ENCODE measurements at places on chromosomes 3 and 15. TPM values are rescaled to one million over a fixed set of nuclear protein-coding genes. Genes with fewer than 3 reads are reported as not detected.

- H3K36me3 ChIP-seq = no peaks in the 10 kb centered on the region
- H3K27me3 ChIP-seq = no peaks in the 10 kb centered on the region
- peaks cover 11% of the 10 kb centered on the region for H3K4me1 ChIP-seq
Observed at GRCh38 chr3:48215466-48215865, 7.8 kb upstream of the CAMP start.

DNA sequence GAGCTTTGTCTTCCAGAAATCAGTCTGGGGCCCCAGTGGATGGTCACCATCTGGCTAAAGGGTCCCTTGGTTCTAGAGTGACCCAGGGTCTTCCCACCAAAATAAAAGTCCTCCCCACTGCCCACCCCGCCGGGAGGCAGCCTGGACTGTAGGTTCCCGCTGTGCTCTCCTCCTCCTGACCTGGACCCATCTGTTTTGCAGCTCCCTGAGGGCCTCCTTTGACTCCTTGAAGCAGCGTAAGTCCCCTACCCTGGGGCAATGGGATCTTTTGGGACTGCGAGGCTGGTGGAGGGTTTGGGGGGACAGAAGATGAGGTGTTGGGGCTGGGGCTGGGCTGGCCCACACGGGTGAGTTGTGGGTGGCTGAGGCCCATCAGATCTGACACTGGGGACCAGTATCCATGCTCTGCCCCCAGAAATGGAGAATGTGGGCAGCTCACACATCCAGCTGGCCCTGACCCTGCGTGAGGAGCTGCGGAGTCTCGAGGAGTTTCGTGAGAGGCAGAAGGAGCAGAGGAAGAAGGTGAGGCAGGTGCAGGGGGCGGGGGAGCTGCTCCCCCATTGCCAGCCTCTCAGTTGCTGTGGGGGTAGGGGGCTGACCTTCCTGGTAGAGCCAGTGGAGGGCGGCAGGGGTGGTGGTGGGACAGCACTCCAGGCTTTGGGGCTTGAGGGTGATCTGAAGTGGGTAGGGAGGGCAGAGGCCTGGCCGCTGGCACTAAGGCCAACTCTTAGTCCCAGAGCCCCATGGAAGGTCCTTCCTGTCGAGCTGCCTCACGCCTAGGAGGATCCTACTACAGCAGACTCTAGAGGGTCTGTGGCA, 30.4 kb downstream of the PSTPIP1 start:
- no peaks in the 10 kb centered on the region for H3K36me3 ChIP-seq
- peaks cover 36% of the 10 kb centered on the region for H3K4me1 ChIP-seq
- H3K27me3 ChIP-seq = no peaks in the 10 kb centered on the region

Gene SLC6A20
- 19.0 TPM for total RNA-seq

Gene IQCH
- total RNA-seq = 9.0 TPM

DNA sequence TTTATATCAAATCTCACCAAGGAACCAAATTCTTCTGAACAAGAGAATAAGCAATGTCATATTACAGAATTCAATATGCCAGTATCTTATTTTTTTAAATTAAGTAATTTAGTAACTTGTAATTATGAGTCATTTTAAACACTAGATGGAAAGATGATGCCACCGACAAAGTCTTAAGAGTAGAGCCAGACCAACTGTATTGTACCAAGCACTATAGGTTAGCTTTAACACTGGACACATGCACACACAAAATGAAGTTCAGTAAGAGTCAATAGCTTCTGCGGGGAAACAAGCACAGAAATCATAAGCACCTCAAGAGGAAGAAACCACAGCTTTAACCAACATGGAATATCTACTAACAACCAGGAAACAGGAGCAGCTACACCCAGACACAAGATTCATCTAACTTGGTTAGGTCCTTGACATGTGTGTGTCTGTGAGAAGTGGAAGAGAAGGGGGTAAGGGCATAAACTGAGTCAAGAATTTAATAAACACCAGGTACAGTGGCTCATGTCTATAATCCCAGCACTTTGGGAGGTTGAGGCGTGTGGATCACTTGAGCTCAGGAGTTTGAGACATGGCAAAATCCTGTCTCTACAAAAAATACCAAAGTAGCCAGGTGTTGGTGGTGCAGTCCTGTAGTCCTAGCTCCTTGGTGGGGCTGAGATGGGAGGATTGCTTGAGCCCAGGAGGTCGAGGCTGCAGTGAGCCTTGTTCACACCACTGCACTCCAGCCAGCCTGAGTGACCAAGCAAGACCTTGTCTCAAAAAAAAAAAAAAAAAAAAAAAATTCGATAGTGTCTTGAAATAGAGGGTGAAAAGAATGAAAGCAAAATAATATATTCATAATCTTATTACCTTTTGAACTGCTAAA, 28.9 kb downstream of the DENND4A start:
- H3K27me3 ChIP-seq = no peaks in the 10 kb centered on the region
- H3K36me3 ChIP-seq = no peaks in the 10 kb centered on the region
- no peak for DNase-seq
- H3K4me1 ChIP-seq = no peaks in the 10 kb centered on the region
- no peak overlapping the region for H3K4me3 ChIP-seq
- no peak overlapping the region for H3K27ac ChIP-seq

DNA sequence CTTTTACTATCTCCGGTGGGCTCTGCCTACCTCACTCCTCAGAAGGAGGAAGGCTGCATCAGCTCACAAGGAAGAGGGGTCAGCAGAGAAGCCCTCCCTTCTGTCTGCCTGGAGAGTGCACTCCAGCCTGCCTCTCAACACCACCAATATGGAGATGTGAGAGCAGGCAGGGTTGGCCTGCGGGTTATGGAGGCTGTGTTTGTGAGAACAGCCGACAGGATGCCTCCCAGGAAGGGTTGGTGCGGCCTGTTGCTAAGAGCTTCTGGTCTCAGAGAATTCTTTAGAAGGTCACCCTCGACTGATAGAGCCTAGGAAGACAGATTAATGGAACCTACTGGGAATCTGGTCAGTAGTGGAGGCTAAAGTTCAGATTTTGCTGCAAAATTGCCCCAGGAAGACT, 326.1 kb downstream of the NTRK3 start:
- no peaks in the 10 kb centered on the region for H3K4me1 ChIP-seq
- no peak for DNase-seq
- no peak overlapping the region for H3K4me3 ChIP-seq
- no peaks in the 10 kb centered on the region for H3K27me3 ChIP-seq
- H3K36me3 ChIP-seq = peaks cover 13% of the 10 kb centered on the region

DNA sequence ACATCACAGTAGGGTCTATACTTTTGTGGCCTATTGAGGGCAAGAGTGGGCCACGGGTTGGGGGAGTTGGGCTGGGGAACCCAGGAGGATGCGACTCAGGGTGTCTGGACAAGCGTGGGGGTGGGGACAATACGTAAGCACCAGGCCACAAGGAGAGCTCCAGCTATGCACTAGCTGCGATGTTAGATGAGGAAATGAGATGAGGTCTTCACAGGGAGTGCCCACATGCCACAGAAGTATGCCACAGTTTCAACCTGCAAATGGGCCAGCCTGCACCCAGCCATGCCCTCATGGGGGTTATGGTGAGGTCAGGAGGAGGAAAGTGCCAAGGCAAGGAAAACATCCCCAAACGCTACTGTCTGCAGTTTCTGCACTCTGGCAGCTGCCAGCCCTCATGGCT, 30.5 kb downstream of the CACNA2D2 start:
- H3K36me3 ChIP-seq = peaks cover 42% of the 10 kb centered on the region
- no peak overlapping the region for H3K27ac ChIP-seq
- peaks cover 29% of the 10 kb centered on the region for H3K4me1 ChIP-seq
- DNase-seq = no peak
- no peak overlapping the region for H3K4me3 ChIP-seq

Gene ANKRD34C
- total RNA-seq = 0.28 TPM

GRCh38 chr3:122104515-122105194, 49.5 kb downstream of the CD86 start:
- no peaks in the 10 kb centered on the region for H3K36me3 ChIP-seq
- no peak overlapping the region for H3K27ac ChIP-seq
- no peaks in the 10 kb centered on the region for H3K27me3 ChIP-seq
- DNase-seq = no peak
- peaks cover 2% of the 10 kb centered on the region for H3K4me1 ChIP-seq

- H3K4me3 ChIP-seq = peak overlapping the region; percentile 93
- H3K36me3 ChIP-seq = peaks cover 46% of the 10 kb centered on the region
- no peaks in the 10 kb centered on the region for H3K27me3 ChIP-seq
- no peak for DNase-seq
Observed at GRCh38 chr3:9791790-9792404, 376 bp downstream of the TADA3 start.

Gene MED12L
- total RNA-seq = 11.9 TPM

- no peak overlapping the region for H3K4me3 ChIP-seq
- no peaks in the 10 kb centered on the region for H3K27me3 ChIP-seq
- peak; percentile 43 for DNase-seq
- H3K36me3 ChIP-seq = no peaks in the 10 kb centered on the region
- H3K4me1 ChIP-seq = no peaks in the 10 kb centered on the region
- H3K27ac ChIP-seq = no peak overlapping the region
Observed at GRCh38 chr3:137792626-137793271, 28.6 kb downstream of the SOX14 start.

Gene POLG
- 26.9 TPM for total RNA-seq

GRCh38 chr3:147415286-147415685, 6.1 kb downstream of the ZIC1 start:
- H3K36me3 ChIP-seq = peaks cover 26% of the 10 kb centered on the region
- H3K4me1 ChIP-seq = peaks cover 35% of the 10 kb centered on the region
- peak overlapping the region; percentile 88 for H3K27ac ChIP-seq
- DNase-seq = peak; percentile 69

DNA sequence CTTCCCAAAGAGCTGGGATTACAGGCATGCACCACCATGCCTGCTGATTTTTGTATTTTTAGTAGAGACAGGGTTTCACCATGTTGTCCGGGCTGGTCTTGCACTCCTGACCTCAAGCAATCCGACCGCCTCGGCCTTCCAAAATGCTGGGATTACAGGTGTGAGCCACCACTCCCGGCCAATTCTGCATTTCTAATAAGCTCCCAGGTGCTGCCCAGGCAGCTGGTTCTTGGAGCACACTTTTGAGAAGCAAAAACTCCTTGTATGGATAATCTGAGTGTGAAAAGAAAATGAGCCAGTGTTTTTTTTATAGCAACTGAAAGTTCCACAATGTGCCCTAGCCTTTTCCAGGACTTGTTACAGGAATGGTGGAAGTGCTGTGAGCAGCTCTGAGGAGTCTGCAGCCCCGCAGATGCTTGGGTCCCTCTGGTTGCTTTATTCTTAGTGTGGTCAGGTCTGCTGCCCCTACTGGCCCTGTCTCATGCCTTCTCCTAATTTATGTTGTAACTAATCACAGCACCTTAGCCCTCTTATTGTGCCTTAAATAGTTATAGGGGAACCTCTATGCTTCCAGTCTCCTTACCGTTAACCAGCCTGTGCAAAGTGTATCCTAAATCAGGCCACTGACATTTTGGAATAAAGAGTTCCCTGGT, 13.5 kb upstream of the KCNAB1 start:
- peaks cover 6% of the 10 kb centered on the region for H3K4me1 ChIP-seq
- no peak overlapping the region for H3K27ac ChIP-seq
- no peak overlapping the region for H3K4me3 ChIP-seq
- H3K36me3 ChIP-seq = no peaks in the 10 kb centered on the region
- H3K27me3 ChIP-seq = no peaks in the 10 kb centered on the region

Gene CPB1
- total RNA-seq = 0.30 TPM

- no peaks in the 10 kb centered on the region for H3K4me1 ChIP-seq
- H3K36me3 ChIP-seq = no peaks in the 10 kb centered on the region
- no peaks in the 10 kb centered on the region for H3K27me3 ChIP-seq
- H3K27ac ChIP-seq = no peak overlapping the region
- H3K4me3 ChIP-seq = no peak overlapping the region
Observed at GRCh38 chr15:53576841-53577240, 182.6 kb downstream of the WDR72 start.

All from spinal cord (tissue), 10 donors.